ENCODE measurements at places on chromosomes 13 and 19. TPM values are rescaled to one million over a fixed set of nuclear protein-coding genes. Genes with fewer than 3 reads are reported as not detected.
A peak's percentile ranks its signal among the peaks of the same experiment; 100 is the strongest.

C2CD4C gene
- 2.7 TPM for total RNA-seq

PTGIR gene
- total RNA-seq: 6.3 TPM

FLT1 gene
- total RNA-seq: 48.6 TPM

NTN5 gene
- 2.2 TPM for total RNA-seq

HTR2A gene
- total RNA-seq: 0.21 TPM

PSG6 gene
- total RNA-seq: not detected

ANKLE1 gene
- total RNA-seq: 0.63 TPM

PBX4 gene
- 4.8 TPM for total RNA-seq

- no peak for DNase-seq
- no peaks in the 10 kb centered on the region for H3K4me1 ChIP-seq
- H3K27ac ChIP-seq: no peak overlapping the region
- H3K36me3 ChIP-seq: no peaks in the 10 kb centered on the region
Measured at GRCh38 chr13:94394723-94395122, 84.8 kb downstream of the DCT start.

DNA sequence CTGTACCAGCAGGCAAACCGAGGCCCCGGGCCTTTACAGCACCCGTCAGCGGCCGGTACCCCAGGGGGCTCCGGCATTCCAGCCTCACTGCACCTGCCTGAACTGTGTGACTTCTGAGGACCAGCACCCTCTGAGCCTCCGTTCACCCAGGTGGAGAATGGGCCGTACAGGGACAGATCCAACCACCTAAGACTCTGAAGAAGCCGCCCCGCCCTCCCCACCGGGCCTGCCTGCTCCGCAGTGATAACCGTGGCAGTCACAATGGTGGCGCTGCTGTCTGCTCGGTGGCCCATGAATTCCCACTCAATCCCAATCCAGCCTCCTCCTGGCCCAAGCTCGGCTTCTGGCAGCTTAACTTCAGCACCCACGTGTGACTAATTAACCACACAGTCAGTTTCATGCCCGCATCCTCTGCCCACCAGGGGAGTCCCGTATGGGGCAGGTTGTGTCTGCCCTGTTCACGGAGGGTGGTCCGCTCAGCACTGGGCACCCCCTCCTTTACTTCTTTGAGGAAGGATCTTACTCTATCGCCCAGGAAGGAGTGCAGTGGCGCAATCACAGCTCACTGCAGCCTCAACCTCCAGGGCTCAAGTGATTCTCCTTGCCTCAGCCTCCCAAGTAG, 3.4 kb downstream of the TCF3 start:
- no peak overlapping the region for H3K4me3 ChIP-seq
- H3K27ac ChIP-seq: no peak overlapping the region
- H3K27me3 ChIP-seq: no peaks in the 10 kb centered on the region
- peaks cover 23% of the 10 kb centered on the region for H3K4me1 ChIP-seq
- no peaks in the 10 kb centered on the region for H3K36me3 ChIP-seq
- DNase-seq: no peak

DNA sequence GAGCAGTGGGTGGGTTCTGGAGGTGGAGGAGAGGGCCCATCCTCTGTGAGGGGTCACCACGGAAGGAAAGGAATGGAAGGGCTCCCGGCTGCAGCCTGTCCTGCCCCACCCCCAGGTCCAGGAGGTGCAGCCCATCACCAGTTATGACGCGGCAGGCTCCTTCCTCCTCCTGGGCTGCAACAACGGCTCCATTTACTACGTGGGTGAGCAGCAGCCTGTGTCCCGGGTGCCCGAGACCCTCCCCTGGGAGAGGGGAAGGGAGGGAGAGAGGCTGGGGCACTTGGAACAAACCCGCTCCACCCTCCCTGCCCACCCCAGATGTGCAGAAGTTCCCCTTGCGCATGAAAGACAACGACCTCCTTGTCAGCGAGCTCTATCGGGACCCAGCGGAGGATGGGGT, 6.6 kb downstream of the SHKBP1 start:
- peaks cover 3% of the 10 kb centered on the region for H3K36me3 ChIP-seq
- DNase-seq: no peak
- H3K4me3 ChIP-seq: no peak overlapping the region
- H3K27me3 ChIP-seq: no peaks in the 10 kb centered on the region
- peak overlapping the region; percentile 73 for H3K27ac ChIP-seq

GRCh38 chr19:7787141-7787540, 24.1 kb downstream of the CLEC4M start:
- peak; percentile 10 for DNase-seq
- no peak overlapping the region for H3K4me3 ChIP-seq
- H3K4me1 ChIP-seq: peaks cover 9% of the 10 kb centered on the region
- peaks cover 45% of the 10 kb centered on the region for H3K27me3 ChIP-seq
- H3K27ac ChIP-seq: no peak overlapping the region

DNA sequence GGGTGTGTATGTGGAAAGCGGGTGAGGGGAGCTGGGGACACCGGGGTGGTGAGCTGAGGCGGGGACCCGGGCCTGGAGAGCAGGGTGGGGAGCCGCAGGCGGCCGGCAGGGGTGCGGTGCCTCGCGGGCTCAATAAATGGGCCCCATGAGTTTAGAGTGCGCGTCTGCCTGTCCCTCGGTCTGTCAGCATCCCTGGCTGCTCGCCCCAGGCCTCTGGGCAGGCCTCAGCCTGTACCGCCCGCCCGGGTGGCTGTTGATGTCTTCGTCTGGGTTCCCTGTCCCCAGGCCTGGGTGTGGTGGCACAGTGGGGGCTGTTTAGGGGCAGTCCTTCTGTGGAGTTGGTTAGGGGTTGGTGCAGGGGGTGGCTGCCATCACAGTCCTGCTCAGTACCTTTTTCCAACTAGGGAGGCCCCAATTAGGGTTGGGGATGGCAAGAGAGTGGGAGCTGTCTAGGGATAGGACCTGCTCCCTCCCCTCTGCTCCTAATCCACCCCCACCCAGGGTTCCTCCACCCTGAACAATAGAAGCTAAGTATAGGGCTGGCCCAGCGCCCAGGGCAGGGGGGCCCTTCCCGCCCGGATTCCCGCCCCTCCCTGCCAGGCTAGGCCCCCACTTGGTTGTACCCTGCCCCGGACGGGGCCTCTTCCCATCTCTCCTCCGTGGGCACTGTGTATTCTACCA, 12.2 kb downstream of the CIC start:
- peak overlapping the region; percentile 81 for H3K4me3 ChIP-seq
- no peaks in the 10 kb centered on the region for H3K27me3 ChIP-seq
- no peaks in the 10 kb centered on the region for H3K36me3 ChIP-seq

DNA sequence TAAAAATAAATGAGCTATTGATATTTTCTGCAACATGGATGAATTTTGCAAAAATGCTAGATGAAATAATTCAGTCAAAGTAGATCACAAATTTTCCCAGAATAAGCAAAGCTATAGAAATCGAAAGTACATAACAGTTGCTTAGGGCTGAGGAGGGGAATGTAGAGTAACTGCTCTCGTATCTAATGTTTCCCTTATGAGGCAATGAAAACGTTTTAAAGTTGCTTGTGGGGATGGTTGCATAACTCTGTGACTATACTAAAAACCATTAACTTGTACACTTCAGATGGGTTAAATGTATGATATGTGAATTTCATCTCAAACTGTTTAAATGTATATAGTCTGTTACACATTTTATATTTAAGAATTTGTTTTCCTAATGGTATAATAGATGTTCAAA, 231.7 kb downstream of the GGACT start:
- no peak for DNase-seq
- H3K27ac ChIP-seq: no peak overlapping the region
- H3K36me3 ChIP-seq: no peaks in the 10 kb centered on the region
- H3K4me1 ChIP-seq: no peaks in the 10 kb centered on the region
- H3K27me3 ChIP-seq: no peaks in the 10 kb centered on the region

- no peaks in the 10 kb centered on the region for H3K4me1 ChIP-seq
Measured at GRCh38 chr13:98892821-98893220, 85.0 kb downstream of the DOCK9 start.

DNA sequence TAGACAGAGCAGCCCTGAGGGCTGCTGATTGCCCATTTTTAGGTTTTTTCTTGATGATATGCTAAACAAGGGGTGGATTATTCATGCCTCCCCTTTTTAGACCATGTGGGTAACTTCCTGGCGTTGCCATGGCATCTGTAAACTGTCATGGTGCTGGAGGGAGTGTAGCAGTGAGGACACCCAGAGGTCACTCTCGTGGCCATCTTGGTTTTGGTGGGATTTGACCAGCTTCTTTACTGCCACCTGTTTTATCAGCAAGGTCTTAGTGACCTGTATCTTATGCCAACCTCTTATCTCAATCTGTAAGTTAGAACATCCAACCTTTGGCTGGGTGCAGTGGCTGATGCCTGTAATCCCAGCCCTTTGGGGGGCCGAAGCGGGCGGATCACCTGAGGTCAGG, 148.0 kb downstream of the PTPRS start:
- H3K27me3 ChIP-seq: no peaks in the 10 kb centered on the region
- DNase-seq: no peak
- H3K36me3 ChIP-seq: no peaks in the 10 kb centered on the region
- no peak overlapping the region for H3K27ac ChIP-seq

- no peak overlapping the region for H3K4me3 ChIP-seq
- no peak for DNase-seq
- no peaks in the 10 kb centered on the region for H3K4me1 ChIP-seq
- no peaks in the 10 kb centered on the region for H3K27me3 ChIP-seq
Measured at GRCh38 chr13:36356058-36356457, 9.9 kb upstream of the SPART start.

DNA sequence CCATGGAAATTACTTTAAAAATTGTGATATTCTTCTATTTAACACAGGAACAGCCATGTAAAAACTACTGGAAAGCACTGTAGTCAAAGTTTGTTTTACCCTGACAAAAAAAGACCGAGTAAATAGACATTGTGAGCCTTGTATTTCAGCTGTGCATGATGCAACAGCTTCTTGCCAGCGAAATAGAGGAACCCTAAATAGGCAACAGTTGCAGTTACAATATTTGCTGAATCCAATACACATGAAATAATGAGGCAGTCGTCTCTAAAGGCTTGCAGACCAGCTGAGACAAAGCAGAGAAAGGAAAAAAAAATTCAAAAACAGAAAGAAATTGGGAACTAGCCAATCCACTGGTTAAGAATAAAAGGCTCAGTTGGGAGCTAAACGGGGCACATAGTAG, 1001.1 kb downstream of the OLFM4 start:
- no peaks in the 10 kb centered on the region for H3K4me1 ChIP-seq
- no peak for DNase-seq
- H3K36me3 ChIP-seq: no peaks in the 10 kb centered on the region
- no peaks in the 10 kb centered on the region for H3K27me3 ChIP-seq
- no peak overlapping the region for H3K4me3 ChIP-seq

- no peaks in the 10 kb centered on the region for H3K36me3 ChIP-seq
- peaks cover 44% of the 10 kb centered on the region for H3K27me3 ChIP-seq
- no peaks in the 10 kb centered on the region for H3K4me1 ChIP-seq
- no peak overlapping the region for H3K4me3 ChIP-seq
- DNase-seq: no peak
- no peak overlapping the region for H3K27ac ChIP-seq
Measured at GRCh38 chr19:2294687-2295335, 12.8 kb upstream of the PEAK3 start.

- no peaks in the 10 kb centered on the region for H3K27me3 ChIP-seq
- peaks cover 17% of the 10 kb centered on the region for H3K4me1 ChIP-seq
- no peaks in the 10 kb centered on the region for H3K36me3 ChIP-seq
Measured at GRCh38 chr13:33204130-33204927, 81.2 kb downstream of the STARD13 start.

DNA sequence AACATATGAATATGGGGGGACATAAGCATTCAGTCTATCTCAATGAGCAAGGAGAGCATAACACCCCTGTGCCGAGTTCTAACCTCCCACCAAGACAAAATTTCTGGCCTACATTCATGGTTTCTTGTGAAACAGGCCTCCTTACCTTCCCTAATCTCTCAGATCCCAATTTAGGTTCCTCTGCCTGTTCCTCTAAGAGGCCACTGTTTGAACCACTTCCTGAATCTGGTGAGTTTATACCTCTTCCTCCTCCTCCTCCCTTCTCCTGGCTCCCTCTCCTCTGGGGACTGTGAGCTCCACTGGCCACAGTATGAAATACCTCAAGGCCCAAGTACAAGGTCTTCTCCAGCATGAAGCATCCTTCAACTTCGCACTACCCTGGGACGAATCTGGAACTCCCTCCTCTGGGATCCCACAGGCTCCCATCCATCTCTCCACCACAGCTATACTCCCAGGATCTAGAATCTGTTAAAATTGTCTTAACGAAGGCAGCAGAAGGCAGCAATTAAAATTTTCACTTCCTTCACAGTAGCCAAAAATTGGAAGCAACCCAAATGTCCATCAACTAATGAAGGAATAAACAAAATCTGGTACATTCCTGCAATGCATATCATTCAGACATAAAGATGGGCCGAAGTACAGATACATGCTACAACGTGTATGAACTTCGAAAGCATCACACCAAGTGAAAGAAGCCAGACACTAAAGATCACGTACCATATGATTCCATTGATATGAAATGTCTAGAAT, 7.8 kb upstream of the SIGLECL1 start:
- no peaks in the 10 kb centered on the region for H3K36me3 ChIP-seq
- DNase-seq: no peak
- no peak overlapping the region for H3K27ac ChIP-seq
- no peak overlapping the region for H3K4me3 ChIP-seq
- H3K4me1 ChIP-seq: no peaks in the 10 kb centered on the region

DNA sequence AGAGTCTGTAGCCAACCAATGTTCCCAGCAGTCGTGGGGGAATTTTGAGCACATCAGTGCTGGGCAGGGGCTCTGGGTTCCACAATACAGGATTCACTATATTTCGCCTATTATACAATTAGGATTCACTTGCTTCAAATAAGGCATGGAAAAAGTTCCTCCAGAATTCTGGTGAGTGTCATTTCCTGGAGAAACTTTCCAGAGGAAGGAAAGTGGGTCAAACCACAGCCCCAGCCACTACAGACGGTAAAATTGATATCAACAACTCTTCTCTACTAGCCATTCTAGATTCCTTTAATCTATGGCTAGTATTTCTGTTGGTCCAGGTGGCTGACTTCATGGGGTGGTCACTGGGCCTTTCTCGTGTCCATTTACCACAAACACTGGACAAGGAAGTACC, 10.5 kb downstream of the MYCBP2 start:
- H3K4me3 ChIP-seq: no peak overlapping the region
- peaks cover 9% of the 10 kb centered on the region for H3K36me3 ChIP-seq
- no peak for DNase-seq
- no peaks in the 10 kb centered on the region for H3K27me3 ChIP-seq

All from tibial nerve (tissue), 4 donors.